HTR-8/SVneo (cell line): ENCODE measurements at places on chromosomes 4 and X.

- DNase-seq = no peak
Observed at GRCh38 chr4:152784490-152785350, 5.0 kb downstream of the ARFIP1 start.

- DNase-seq = no peak
Observed at GRCh38 chr4:105536601-105537000, 15.8 kb upstream of the ARHGEF38 start.

GRCh38 chrX:38879631-38880220 is 78.5 kb downstream of the MID1IP1 start:
- DNase-seq = no peak

- DNase-seq = no peak
Observed at GRCh38 chr4:159145318-159145991, 42.6 kb downstream of the RAPGEF2 start.

DNA sequence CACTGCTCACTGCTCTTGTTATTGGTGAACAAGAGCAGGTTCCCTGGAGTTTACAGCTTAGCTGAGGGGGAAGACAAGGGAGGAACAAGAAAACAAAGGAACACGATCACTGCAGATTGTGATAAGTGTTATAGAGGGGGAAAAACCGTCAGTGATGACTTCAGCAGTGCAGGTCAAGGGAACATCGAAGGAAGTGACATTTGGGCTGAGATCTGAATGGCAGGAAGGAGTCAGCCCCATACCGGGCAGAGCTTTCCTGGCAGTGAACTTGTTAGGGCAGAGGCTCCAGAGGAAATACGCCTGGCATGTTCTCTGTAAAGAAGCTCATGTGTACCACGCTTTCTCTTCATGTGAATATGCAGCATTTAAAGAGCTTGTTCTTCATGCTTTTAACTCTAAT is 78.1 kb downstream of the LDB2 start:
- no peak for DNase-seq

DNA sequence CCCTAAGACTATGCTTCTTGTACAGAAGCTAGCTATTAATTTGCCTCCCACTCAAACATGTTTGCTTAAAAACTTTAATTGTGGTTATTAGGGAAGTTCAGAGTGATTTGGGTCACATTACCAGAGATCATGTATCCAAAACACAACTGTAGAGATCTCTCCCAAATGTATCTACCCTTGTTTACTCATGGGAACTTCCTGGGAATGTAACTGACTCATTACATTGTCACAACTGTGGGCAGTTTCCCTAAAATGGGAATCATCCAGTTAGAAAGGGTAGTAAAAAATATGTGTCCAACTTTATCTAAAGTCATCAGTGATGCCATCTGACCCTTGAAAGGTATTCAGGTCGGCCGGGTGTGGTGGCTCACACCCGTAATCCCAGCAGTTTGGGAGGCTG is 40.3 kb upstream of the GLRA3 start:
- DNase-seq = no peak

DNA sequence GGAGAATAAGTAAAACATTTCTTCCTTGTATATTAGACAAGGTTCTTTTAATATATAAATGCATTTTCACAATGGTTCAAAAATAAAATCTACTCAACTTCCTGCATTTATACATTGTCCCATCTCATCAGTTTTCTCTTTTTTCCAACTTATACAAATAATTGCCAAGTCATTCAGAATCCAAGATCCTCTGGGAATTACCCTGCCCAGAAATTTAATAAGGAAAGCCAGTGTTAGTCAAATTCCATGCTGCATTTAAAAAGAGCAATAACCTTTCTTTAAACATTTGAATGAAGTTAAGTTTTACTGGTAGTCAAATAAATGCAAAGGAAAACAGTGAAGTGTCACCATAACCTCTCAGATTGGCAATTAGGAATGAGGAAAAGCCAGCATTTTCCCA is 357.9 kb downstream of the PPP3CA start:
- no peak for DNase-seq

DNA sequence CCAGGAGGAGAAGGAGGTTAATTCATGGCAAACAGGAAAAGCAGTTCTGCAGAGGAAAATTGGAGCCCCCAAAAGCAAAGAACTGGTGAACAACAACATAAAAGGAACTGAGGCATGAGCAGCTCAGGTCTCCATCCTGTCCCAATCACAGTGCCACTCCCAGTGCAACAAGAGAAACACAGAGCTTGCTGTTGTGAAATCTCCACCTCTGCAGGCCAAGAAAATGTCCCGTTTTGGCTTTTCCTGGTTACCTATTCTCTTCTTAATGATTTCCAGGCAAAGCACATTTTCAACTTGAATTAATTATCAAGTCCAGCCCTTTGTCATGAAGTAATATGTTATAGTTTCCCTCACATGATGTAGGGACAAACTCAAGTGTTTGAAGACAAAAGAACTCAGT is 778 bp downstream of the C1QTNF7 start:
- no peak for DNase-seq

GRCh38 chr4:140095694-140096482 is 58.1 kb downstream of the MAML3 start:
- DNase-seq = peak; percentile 78
